Left renal pelvis (tissue), 4 donors: ENCODE measurements at places on chromosomes 5 and 9. TPM values are rescaled to one million over a fixed set of nuclear protein-coding genes. Genes with fewer than 3 reads are reported as not detected.

DNA sequence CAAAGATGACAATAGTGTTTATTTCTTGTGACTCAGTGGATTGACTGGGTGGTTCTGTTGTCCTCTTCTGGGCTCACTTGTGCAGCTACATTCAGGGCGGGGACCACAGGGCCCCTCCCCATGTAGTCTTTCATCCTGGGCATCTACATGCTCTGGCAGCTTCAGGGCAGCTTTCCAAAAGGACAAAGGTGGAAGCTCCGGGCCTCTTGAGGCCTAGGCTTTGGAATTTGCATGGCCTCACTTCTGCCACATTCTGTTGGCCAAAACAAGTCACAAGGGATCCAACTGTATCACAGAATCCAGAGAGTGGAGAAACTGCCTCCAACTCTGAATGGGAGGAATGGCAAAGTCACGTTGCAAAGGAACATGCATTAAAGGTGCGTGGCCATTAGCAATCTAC lies 64.3 kb downstream of the ARHGAP26 start:
- no peak for DNase-seq

GRCh38 chr5:79235261-79235633 lies 684 bp upstream of the JMY start:
- no peak for DNase-seq

DNA sequence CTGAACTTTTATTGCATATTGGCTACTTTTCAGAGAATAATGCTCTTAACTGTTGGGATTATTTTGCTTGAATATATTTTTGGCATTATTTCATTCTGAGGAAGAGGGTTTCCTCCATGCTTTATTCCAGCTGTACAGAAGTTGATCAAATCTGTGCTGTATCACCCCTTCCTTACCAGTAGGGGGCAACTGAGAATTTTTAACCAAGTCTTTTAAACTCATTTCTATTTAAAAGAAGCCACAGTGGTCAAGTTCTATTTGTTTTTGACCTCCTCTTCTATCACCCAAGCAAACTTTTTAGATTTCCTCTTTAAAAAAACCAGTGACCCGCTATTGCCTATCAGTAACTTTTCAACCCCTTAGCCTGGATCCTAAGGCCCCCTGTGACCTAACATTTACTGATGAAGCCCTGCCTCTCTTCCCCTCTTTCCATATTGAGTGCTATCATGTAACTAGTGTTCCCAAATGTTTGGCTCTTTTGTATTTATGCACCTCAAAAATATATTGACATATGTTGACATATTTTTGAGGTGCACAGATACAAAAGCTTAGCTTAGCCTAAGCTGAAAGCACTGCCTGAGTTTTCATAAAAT lies 80.6 kb downstream of the FBXO4 start:
- DNase-seq = no peak

The WDR38 gene
- 0.23 TPM for polyA plus RNA-seq

DNA sequence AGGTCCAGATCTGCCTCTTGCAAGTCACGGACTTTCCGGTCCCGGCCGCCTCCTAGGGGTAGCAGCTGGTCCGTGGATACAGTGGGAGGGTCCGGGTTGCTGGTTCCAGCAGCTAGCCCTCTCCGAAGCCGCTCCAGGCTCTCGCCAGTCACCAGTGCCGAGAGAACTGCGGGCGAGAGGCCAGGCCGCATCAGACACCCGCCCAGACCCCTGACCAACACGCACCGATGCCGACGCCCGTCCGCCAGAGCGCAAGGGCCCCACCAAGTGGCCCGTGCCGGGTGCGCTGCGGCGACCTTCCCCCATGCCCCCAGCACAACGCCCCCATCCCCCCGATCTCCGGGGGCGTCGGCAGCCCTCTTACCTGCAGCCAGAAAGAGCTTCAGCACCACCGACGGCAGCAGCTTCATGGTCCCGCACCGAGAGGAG lies 470 bp downstream of the HBEGF start:
- no peak for DNase-seq

The PRRC2B gene
- 175 TPM for polyA plus RNA-seq

GRCh38 chr5:128196791-128197190 lies 113.2 kb downstream of the SLC12A2 start:
- no peak for DNase-seq

The BTNL8 gene
- polyA plus RNA-seq = 0.37 TPM

The PDE6A gene
- 0.10 TPM for polyA plus RNA-seq

The PALM2AKAP2 gene
- polyA plus RNA-seq = 9.7 TPM

The MAST4 gene
- 16.2 TPM for polyA plus RNA-seq

The IGFBPL1 gene
- 0.68 TPM for polyA plus RNA-seq

The ZMAT2 gene
- polyA plus RNA-seq = 98.8 TPM

- no peak for DNase-seq
Observed at GRCh38 chr5:22223079-22223478, 630.1 kb downstream of the CDH12 start.

- no peak for DNase-seq
Observed at GRCh38 chr9:110059461-110059860, 148.5 kb downstream of the C9orf152 start.

DNA sequence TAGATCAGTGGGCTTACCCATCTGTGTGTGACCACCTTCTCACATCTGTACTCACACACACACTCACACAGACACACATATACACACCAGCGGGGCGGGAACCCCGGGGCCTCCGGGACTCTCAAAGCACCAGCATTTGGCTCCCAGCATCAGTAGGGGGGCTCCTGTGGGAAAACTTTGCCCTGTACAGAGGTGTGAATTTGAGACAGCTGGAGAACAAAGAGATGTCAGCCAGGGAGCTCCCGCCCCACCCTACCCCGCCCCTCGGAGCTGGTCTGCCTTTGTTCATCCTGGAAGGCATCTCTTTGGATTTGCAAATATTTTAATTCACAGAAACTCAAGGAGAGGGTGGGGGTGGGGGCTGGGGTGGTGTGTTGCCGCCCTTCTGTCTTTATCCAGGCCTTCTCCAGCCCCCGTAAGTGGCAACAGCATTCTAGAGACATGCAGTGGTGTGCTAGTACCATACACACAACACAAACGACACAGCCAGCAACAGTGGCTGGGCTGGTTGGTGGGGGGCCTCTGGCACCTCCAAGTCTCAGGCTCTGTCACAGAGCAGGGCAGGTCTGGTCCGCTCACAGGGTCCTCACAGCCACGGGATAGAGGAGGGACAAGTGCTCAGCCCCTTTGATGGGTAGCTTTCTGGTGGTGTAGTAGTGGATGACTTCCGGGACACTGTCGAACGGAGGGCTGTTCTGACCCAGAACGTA lies 15.5 kb upstream of the SLC25A51 start:
- DNase-seq = no peak

The MAP1B gene
- polyA plus RNA-seq = 17.6 TPM

The NKD2 gene
- polyA plus RNA-seq = 16.7 TPM

- DNase-seq = no peak
Observed at GRCh38 chr5:60822285-60822556, 21.8 kb downstream of the ELOVL7 start.
